Left lobe of liver (tissue), 2 donors: ENCODE measurements at places on chromosomes 4 and X.
A peak's percentile ranks its signal among the peaks of the same experiment; 100 is the strongest.

DNA sequence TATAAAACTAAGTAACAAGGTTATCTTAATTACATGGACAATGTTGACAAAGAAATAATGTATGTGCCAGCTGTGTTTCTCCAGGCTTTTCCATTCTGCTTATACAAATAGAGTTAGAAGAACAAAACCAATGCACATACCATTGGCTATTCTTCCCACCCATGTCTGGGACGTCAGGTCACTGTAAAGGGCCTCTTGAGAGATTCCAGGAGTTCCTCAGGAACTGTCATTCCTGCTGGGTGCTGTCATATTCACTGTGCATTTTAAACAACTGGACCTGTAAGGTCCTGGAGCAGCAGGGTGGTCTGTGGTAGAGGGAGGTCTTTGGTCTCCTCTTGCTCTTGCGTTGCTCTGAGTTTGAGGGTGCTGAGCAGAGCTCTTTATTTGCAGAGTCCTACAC lies 74.6 kb upstream of the AP1S2 start:
- DNase-seq, result no peak

GRCh38 chrX:47296766-47297365 lies 64.1 kb downstream of the USP11 start:
- DNase-seq, result no peak

- no peak for DNase-seq
Observed at GRCh38 chrX:141314441-141314840, 72.1 kb upstream of the SPANXC start.

GRCh38 chrX:20974326-20974725 lies 399.9 kb upstream of the CNKSR2 start:
- no peak for DNase-seq

DNA sequence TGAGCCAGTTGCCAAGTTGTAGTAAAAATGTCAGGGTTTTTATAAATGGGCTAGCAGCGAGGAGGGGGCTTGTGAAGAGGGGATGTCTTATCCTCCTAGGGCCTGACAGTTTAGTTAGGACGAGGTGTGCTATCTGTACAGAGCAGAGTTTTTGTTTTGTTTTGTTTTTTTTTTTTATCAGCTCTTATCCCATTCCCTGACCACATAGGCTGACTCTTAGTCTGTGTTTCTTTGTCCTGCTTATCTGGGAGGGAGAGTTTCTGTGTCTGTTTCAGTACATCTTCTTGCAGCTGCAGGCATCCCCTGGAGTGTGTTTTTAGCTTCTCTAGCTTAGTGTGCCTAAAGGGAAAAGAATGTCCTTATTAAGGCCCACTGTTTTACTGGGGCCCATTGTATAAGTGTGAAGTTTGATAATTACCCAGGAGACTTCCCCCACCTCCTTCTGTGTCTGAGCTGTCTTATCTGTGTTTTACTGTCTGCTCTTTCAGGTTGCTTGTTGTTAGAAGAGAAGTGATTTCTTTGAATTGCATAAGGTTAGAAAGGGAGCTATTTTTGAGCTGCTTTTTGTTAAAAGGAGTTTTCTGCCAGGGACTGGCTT lies 32.0 kb downstream of the PAGE2 start:
- no peak for DNase-seq

DNA sequence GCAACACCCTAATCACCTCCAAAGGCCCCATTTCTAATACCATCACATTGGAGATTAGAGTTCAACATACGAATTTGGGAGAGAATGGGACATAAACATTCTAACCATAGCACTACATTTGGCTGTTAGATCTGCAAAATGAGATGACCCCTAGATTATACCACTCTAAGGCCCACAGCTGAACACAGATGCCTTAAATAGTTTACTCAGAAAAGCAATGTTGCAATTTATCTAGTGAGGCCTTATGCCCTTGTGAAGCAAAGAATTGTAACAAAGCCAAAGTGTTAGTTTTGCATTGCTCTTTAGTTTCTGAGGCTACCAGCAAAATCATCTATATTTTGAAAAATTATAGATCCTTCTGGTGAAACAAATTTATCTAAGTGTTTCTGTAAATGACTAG lies 31.6 kb upstream of the ARHGEF6 start:
- no peak for DNase-seq

DNA sequence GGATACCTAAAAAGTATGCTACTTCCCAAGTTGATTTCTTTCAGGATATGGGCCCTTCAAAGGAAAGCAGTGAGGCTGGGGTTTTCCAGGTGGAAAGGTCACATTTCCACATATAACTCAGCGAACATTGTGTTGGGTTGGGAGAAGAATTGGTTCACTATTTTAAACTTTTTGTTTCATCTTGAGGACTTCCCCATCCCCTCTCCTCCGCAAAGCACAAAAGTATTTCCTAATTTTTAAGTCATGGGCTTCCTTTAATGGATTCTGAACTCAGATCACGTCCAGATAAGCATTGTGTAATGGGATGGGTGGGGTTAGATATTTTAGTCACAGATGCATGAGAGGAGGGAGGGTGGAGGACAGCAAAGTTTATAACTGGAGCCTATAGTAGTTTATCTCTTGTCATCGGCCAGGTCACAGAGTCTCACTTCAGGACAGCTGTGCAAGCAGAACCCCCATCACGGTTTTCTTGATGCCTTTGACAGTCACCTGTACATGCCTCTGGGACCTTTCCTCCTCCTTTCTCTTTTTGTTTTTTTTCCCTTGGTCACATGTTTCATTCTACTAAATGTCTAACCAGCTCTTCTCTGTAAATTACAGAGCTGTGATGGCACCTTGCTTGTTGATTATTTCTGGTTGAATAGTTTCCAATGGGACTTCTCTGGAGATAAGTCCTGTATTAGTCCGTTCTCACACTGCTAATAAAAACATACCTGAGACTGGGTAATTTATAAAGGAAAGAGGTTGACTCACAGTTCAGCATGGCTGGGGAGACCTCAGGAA lies 115.4 kb downstream of the PTTG2 start:
- no peak for DNase-seq

- DNase-seq, result no peak
Observed at GRCh38 chr4:151013491-151013890, 1.6 kb downstream of the LRBA start.

- DNase-seq, result no peak
Observed at GRCh38 chr4:152073351-152074087, 312.7 kb upstream of the GATB start.

DNA sequence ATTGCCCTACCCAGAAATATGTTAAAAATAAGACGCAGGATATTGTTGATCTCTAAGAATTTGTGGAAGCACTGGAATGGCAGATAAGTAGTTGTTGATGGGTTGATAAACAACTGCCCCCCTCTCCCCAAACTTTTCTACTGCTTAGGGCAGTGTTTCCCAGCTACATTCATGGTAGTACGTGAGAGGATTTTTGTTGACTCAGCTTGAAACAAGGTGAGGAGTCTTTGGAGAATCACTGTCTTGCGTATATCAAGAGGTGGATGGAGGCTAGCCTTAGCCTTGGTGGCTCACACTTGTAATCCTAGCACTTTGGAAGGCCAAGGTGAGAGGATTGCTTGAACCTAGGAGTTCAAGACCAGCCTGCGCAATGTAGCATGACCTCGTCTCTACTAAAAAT lies 5.7 kb downstream of the ENOPH1 start:
- no peak for DNase-seq

DNA sequence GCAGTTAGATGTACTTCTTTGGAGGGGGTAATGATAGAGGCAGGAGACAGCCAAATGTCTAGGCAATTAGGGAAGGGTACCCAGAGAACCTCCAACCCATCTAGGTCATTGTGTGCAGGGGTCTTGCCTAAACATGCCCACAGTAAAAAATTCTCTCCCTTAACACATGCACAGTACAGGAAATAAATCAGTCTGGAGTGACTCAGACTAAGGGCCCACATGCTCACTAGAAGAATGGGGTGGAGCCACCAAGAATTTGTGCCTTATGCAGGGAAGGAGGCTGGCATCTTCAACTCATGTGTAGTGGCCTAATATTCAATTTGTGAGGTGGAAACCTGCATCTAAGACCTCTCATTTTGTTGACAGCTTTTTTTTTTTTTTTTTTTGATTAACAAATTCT lies 945.3 kb upstream of the GRIA3 start:
- no peak for DNase-seq

DNA sequence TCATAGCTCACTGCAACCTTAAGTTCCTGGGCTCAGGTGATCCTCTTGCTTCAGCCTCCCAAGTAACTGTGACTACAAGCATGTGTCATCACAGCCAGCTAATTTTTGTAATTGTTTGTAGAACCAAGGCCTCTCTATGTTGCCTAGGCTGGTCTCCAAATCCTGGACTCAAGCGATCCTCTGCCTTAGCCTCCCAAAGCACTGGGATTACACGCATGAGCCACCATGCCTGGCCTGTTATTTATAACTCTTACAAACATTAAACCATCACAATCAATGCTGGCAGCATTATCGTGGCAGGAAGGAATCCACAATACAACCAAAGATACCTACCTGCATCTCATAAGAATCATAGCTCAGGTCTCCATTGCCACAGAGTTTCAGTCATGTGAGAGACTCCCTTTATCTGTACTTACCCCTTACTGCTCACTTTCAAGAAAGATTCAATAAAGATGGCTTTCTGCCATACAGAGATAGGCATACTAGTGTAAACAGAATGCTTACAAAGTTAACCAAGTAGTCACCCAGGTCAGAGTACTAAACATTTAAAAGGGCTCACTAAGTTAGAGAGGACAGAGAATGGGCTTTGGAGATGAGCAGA lies 48.5 kb downstream of the SMIM31 start:
- DNase-seq, result no peak

- DNase-seq, result no peak
Observed at GRCh38 chrX:153708415-153708814, 15.8 kb downstream of the BCAP31 start.

GRCh38 chr4:153481478-153481877 lies 15.3 kb downstream of the TMEM131L start:
- DNase-seq, result no peak

DNA sequence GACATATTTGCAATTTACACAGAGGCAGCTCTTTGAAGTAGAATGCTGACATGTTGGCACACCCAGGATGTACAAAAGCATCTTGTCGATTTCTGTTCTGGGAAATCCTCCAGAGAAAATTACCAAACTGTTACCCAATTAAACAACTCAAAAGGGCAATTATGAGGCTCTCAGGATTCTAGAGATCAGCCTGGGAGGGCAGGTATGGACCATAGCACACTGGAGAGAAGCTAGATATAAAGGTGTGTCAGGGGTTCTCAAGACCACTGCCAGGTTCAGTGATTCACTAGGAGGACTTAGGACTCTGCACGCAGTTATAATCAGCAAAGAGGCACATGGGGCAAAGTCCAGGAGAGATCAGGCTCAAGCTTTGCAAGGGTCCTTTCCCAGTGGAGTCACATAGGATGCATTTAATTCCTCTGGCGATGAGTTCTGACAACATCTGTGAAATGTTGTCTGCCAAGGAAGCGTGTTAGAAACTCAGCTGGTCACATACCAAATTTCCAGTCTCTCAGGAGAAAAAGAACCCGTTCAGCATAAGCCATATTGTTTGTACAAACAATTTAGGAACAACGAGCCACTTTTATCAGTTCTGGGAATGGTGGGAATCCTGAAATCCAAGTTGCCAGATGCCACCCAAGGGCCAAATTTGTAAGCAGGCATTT lies 100.8 kb downstream of the SYTL5 start:
- DNase-seq, result peak; percentile 40

- no peak for DNase-seq
Observed at GRCh38 chrX:107398115-107398514, 51.3 kb upstream of the FRMPD3 start.

DNA sequence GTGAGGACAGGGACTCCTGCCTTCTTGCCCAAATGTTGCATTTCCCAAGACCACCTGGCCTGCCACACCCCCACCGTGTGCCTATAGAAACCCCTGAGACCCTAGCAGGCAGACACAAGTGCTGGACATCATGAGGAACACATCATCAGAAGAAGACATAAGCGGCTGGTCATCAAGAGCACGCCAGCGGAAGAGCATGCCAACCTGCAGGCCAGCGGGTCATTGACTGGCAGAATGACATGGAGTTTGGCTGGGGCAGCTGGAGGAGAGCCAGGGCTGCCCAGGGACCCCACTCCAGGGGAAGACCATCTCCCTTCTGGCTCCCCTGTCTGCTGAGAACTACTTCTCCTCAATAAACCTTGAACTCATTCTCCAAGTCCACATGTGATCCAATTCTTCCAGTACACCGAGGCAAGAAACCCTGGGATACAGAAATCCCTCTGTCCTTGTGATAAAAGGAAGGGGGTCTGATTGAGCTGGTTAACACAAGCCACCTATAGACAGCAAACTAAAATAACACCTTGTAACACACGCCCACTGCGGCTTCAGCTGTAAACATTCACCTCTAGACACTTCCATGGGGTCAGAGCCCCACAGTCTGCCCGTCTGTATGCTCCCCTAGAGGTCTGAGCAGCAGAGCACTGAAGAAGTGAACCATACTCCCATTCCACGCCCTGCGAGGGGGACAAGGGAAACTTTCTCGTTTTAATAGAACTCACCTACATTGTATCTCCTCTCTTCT lies 164.8 kb upstream of the EMCN start:
- no peak for DNase-seq

GRCh38 chr4:37917388-37917787 lies 26.5 kb downstream of the TBC1D1 start:
- no peak for DNase-seq

- DNase-seq, result no peak
Observed at GRCh38 chrX:19629541-19629940, 114.2 kb upstream of the MAP3K15 start.

DNA sequence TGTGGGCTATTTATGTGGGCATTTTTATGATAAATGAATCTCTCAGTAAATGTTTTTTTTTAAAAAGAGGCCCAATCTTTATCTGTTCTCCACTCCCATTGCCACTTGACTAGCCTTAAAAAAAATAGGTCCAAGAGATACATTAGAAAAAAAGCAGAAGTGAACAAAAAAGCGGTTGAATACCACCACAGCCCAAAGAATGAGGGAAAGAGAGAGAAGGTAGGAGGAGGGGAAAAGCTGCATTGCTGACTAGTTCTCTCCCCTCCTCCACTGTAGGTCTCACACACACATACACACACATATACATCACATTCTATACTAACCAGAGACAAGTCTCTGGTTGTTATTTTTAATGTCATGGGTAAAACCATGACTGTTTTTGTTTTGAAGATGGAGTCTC lies 95.8 kb upstream of the IL13RA1 start:
- no peak for DNase-seq

- DNase-seq, result no peak
Observed at GRCh38 chrX:152901816-152902501, 4.1 kb downstream of the ZNF185 start.

- no peak for DNase-seq
Observed at GRCh38 chrX:57451426-57452020, 140.3 kb upstream of the ZXDB start.

- DNase-seq, result no peak
Observed at GRCh38 chrX:119647552-119648420, 41.6 kb upstream of the NKRF start.

GRCh38 chr4:141058591-141059512 lies 74.4 kb downstream of the RNF150 start:
- DNase-seq, result no peak

GRCh38 chrX:150036181-150036580 lies 97.9 kb upstream of the EOLA2 start:
- DNase-seq, result peak; percentile 51

DNA sequence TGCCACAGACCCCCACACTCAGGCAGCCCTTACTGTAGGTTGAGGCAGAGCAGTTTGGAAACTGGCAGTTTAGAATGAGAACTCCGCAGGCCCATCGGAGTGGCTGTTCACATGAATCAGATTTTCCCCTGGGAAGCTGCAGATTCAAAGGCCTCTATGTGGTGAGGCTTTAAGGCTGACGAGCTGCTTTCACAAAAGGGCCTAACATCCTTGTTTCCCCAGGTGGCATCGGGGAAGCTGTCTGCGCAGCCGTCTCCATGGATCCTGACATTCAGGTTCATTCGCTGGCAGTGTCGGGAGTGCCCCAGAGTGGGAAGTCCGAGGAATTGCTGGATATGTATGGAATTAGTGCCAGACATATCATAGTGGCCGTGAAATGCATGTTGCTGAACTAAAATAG lies 33.7 kb downstream of the TKTL1 start:
- DNase-seq, result no peak
